Natural killer cell (primary cell): ENCODE measurements at places on chromosomes 1 and 21.
A peak's percentile ranks its signal among the peaks of the same experiment; 100 is the strongest.

GRCh38 chr1:150152772-150153456, 3.2 kb downstream of the PLEKHO1 start:
- DNase-seq: no peak

DNA sequence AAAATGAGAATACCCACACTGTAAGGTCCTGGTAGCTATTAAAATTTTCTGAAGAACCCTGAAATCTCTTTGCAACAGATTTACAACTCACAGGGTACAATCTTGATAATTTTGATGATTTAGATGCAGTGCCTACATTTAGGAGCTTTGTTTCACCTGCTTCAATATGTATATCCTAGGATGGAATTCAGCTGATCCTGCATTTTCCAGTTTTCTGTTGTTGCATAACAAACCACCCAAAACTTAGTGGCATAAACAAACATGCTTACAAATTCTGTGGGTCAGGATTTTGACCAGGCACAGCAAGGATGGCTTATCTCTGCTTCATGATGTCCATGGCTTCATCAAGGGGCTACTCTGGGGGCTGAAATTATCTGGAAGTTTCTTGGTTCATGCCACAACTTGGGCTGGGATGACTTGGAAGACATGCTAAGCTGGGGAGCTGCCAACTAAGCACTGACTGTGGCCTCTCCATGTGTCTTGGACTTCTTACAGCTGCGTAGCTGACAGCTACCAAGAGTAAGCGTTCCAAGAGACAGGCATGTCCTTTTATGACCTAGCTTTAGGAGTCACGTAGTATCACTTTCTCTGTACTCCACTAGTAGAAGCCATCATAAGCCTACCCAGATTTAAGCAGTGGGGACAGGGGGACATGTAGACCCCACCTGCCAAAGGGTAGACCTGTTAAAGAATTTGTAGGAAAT, 108.5 kb downstream of the CACHD1 start:
- no peak for DNase-seq

DNA sequence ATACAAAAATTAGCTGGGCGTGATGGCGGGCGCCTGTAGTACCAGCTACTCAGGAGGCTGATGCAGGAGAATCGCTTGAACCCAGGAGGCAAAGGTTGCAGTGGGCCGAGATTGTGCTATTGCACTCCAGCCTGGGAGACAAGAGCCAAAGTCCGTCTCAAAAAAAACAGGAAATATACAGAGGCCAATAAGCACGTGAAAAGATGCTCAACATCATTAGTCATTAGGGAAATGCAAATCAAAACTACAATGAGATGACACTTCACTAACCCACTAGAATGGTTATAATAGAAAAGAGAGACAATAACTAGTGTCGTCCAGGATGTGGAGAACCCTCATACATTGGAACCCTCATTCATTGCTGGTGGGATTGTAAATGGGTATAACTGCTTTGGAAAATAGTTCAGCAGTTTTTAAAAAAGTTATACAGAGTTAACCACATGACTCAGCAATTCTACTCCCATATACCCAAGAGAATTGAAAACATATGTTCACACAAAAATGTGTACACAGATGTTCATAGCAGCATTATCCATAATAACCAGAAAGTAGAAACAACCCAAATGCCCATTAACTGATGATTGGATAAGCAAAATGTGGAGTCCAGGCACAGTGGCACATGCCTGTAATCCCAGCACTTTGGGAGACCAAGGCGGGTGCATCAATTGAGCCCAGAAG, 6.4 kb upstream of the E2F2 start:
- no peak for DNase-seq

DNA sequence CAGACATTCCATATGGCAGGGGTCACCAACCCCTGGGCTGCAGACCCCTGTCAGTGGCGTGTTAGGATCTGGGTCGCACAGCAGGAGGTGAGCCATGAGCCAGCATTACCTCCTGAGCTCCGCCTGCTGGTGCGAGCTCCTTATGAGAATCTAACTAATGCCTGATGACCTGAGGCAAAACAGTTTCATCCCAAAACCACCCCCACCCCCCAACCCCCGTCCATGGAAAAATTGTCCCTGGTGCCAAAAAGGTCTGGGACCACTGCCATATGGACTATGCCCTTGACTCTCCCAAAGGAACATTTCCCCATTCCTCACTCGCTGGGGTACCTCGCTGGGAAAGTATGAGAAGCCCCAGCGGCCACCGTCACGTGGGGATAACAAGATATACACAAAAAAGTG, 6.4 kb upstream of the CPT2 start:
- no peak for DNase-seq

GRCh38 chr21:41439248-41439647, 13.2 kb downstream of the MX1 start:
- DNase-seq: no peak

DNA sequence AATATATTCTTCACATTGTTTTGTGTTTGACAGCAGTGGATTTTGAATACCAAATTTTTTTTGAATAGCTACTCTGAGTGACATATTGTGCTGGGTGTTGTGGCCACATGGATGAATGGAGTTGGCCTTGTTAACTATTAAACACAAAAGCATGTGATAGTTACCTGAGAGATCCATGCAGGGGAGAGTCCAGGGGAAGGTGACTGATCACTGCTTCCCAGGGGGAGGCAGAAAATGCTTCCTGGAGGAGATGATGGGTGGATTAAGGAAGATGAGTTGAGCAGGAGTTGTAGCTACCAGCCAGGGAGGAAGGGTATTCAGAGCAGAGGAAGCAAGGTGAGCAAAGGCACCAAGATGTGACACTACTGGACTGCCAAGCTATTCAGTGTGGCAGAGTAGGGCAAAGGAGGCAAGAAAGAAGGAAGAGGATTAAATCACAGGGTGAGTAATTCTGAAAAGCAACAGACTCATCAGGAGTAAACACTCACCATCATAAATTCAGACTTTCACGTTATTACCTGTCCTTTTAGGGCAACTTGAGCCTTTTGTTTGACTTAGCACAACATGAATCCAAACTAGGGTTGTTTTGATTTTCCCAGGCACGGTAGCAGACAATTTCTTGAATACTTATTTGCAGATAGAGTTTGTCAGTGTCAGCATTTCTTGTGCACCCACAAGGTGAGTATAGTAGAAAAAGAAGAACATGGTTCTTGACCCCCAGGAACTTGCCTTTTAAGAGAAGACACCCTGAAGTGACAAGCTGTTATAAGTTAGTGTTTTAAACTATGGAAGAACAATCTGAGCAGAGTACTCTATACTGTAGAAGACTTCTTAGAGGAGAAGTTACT, 4.2 kb downstream of the CD46 start:
- DNase-seq: no peak

GRCh38 chr1:18294437-18295176, 186.1 kb upstream of the KLHDC7A start:
- DNase-seq: no peak

DNA sequence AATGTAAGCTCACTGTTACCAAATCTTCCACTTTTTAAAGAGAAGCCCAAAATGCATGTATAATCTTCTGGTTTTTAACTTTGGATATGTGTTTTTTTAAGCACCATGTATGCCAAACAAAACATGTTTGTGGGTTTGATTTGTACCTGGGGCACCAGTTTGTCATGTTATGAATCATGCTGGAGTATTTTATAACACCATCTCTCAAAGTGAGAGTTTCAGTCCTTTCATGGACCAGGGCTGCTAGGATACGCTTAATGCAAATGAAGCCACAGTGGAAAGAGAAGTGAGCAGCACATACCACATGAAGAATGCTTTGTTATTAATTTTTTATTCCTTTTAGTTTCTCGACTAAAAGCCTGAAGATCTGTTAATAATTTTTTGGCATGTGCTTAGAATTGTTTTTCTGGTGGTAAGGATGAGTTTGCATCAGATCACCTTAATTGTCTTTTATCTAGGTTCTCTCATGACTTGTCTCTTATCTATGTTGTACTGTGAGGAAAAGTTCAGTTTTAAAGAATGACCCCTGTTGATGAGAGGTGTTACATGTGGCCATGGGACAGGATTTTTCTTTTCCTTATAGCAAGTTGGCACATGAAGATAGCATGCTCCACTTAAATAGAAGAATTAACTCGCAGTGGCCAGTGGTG, 2.0 kb upstream of the RABGAP1L start:
- DNase-seq: peak; percentile 49

GRCh38 chr1:150981177-150981804, 801 bp upstream of the ANXA9 start:
- DNase-seq: no peak

GRCh38 chr1:109482791-109483671, 674 bp upstream of the ATXN7L2 start:
- DNase-seq: peak; percentile 33

DNA sequence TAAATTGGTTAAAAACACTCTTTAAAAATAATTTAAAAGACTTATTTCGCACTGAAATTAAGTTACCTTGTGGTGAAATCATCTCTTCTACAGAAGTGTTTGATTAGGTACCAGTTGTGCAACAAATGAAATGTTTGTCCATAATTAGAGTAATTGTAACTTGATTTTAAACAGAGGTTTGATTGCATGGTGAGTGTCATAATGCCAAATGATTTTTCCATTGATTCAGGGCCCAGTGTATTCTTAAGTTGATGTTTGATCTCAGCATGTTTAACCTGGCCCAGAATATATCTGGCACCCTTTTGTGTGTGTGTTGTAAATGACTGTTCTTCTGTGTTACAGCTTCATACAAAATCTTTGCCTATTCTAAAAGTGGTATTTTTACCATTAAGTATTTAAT, 28.5 kb downstream of the LRRC8B start:
- DNase-seq: no peak

DNA sequence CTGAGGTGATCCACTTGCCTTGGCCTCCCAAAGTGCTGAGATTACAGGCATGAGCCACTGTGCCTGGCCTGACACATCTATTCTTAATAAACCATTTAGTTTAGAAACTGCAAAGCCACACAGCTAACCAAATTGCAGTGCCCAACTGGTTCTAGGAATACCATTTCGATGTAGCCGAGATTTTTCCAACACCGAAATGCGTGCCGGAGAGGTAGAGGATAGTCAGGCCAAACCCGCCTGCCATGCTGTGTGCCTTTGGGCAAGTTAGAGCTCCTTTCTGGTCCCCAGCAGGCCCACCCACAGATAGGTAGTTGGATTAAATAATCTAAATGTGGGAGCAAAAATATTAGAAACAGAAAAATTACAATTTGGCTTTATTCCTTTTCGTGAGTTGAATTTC, 254.4 kb downstream of the FOXD2 start:
- no peak for DNase-seq

GRCh38 chr1:24254783-24255182, 64.4 kb upstream of the GRHL3 start:
- no peak for DNase-seq
